Left renal cortex interstitium (tissue), 4 donors: ENCODE measurements at places on chromosomes 7 and 10. TPM values are rescaled to one million over a fixed set of nuclear protein-coding genes. Genes with fewer than 3 reads are reported as not detected.

DNA sequence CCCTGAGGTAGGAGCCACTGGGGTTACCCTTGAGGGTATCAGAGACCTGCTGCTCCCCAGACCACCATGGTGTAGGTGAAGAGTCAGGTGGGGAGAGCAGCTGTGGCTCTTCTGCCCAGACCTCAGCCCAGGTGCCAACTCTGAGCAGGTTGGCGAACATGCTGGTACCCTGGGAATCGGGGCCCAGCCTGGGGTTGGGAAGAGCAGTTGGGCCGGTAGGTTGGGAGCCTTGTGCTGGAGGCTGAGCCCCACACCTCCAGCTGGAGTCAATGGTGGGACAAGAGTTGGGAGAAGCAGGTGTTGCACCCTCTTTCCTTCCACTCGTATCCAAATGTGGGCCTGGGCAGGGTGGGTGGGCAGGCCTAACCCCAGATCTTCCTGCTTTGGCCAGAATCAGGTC is 114.5 kb downstream of the CDH23 start:
- DNase-seq = no peak

GRCh38 chr7:102050864-102051460 is 233.5 kb downstream of the CUX1 start:
- no peak for DNase-seq

DNA sequence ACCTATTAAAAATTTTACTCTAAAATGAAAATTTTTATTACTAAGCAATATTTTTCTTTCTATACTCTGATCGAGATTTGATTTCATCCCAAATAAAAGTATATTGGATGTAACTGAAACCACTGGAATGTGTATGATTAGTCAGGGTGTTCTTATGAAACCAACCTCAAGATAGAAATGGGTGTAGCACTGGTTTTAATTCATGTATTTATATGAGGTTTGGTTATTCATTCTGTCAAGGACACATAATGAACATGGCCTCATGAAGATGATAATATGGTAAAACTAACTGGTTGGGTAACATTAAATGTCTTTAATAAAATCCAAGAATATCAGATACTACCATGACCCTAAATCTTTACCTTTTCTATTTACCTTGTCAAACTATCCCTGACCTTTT is 197.7 kb downstream of the SEMA3A start:
- no peak for DNase-seq

DNA sequence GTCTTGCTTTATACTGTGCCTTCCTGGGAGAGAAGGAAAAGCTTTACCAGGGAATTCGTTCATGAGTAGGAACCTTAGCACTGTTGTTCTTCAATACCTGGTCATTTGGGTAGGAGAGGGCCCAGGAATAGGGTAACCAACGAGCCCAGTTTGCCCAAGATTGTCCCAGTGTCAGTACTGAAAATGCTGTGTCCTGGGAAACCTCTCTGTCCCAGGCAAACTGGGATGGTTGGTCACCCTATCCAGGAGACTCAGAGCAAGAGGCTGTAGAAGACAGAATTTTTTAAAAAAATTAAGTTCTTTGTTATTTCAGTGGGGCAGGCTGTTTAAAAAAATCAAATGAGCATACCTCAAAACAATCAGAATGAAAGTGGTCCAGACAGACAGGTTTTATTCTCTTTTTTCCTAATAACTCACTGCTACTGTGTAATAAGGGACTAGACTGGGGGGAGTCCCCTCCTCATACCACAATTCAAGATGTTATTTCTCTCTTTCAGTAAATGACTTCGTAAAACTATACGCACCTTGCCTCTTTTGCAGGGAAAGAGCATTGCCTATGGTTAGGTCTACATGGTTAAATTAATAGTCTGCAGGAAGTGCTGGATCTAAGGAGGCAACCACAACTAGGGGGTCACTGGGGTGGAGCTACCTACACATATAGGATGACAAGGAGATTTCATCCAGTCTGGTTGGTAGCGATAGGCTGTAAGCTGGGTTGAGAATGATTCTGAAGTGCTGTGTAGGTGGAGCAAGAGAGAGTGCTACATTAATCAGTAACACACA is 41.1 kb upstream of the FAM133B start:
- DNase-seq = no peak

The SKIDA1 gene
- polyA plus RNA-seq = 14.2 TPM

The TMEM213 gene
- polyA plus RNA-seq = 44.0 TPM
